Islet precursor cell (in vitro differentiated cells): ENCODE measurements at places on chromosomes 3 and 15.

GRCh38 chr3:183515968-183516851 lies 39.3 kb downstream of the KLHL6 start:
- peak; percentile 19 for DNase-seq

DNA sequence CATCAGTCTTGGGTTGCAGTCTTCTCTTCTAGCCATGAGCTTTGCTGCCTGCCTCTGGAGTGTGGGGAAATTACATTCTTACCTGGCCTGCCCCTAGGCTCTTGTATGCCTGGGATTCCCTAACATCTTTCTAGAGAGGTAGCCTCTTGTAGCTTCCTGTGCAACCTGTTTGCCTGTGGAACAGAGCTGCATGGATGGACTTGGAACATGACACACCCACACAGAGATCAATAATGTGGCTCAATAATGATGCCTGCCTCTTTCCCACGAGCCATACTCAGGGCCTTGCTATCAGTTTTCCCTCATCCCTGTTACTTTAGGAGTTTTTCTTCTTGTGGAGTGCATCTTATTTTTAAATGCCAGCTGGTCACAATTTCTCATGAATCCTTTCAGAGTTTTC lies 11.4 kb downstream of the CHCHD6 start:
- no peak for DNase-seq

GRCh38 chr3:194087280-194087679 lies 48.7 kb upstream of the HES1 start:
- DNase-seq, result no peak

DNA sequence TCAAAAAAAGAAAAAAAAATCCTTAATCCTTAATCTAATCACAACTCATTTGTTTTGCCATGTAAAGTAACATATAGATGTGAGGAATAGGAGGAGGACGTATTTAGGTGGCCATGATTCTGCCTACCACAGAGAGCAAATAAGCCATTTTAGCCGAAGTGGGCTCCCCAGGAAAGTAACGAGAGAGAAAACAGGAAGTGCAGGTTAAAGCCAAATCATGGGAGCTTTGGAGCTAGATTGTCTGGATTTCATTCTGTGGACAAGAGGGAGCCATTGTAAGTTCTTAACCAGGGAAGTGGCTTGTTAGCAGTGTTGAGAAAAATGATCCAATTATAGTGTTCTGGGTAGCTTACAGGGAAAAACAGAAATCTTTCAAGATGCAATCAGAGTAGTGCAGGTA lies 9.4 kb downstream of the TMOD2 start:
- no peak for DNase-seq

- DNase-seq, result no peak
Observed at GRCh38 chr15:69032031-69032430, 17.5 kb downstream of the NOX5 start.

- peak; percentile 29 for DNase-seq
Observed at GRCh38 chr3:14767245-14768051, 51.3 kb upstream of the FGD5 start.

DNA sequence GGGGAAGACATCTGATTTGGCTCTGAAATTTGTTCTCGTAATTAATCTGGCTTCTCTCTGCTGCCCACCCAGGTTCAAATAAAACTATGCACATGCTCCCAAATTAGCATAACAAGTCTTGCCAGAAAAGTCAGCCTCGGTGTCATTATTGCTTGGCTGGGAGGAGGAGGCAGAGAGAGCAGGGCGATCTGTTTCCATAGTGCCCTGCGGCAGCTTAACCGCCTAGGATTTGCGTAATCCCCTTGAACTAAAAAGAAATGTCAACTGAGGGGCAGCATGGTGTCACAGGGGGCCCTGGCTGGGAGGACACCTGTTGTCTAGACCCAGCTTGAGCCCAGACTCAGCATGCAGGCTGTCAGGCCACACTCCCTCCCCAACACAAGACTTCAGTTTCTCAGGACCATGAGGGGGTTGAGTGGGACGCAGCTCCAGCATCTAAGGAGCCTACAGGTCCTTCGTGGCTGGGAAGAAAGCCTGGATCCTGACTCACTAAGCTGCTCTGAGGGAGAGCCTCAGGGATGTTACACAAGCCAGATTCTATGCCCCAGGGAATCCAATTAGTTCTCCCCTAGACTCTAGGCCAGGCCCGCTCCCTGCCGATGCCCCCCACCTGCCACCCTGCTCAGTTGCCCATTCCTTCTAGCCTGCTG lies 17.3 kb downstream of the MRPS11 start:
- DNase-seq, result peak; percentile 82

- DNase-seq, result no peak
Observed at GRCh38 chr3:167166594-167167253, 213.4 kb downstream of the ZBBX start.

DNA sequence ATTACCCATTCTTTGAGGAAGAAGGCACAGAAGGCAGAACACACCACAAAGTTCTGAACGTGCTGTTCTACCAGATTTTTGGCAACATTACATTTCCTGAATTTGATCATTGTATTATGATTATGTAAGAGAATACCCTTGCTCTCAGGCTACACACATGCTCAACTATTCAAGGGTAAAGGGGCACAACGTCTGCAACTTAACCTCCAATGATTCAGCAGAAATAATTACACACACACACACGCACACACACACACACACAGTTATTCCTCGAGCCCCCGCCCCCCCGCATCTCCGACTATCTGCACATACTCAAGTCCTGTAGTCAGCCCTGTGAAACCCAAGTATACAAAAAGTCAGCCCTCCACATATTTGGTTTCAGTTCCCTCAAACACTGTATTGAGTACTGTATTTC lies 26.8 kb downstream of the RPN1 start:
- no peak for DNase-seq

GRCh38 chr15:92116330-92116729 lies 262.8 kb downstream of the SLCO3A1 start:
- DNase-seq, result no peak

- DNase-seq, result no peak
Observed at GRCh38 chr3:124149081-124149480, 157.2 kb upstream of the ROPN1 start.

GRCh38 chr3:128863560-128863959 lies 15.9 kb upstream of the ACAD9 start:
- no peak for DNase-seq

- DNase-seq, result no peak
Observed at GRCh38 chr3:12797124-12797891, 828 bp downstream of the CAND2 start.

DNA sequence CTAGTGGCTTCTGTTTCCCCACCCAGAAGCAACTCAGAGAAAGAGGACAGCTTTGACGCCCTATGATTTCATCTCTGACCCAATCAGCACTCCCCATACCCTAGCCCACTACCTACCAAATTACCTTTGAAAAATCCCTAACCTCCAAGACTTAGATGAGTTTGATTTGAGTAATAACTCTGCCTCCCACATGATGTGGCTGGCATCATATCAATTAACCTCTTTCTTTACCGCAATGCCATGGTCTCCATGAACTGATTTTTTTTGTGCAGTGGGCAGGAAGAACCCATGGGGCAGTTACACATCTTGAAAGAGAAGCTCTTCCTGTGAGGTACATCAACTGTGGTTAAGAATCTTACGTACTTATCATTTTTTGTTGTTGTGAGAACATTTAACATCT lies 25.5 kb upstream of the APOD start:
- DNase-seq, result no peak

DNA sequence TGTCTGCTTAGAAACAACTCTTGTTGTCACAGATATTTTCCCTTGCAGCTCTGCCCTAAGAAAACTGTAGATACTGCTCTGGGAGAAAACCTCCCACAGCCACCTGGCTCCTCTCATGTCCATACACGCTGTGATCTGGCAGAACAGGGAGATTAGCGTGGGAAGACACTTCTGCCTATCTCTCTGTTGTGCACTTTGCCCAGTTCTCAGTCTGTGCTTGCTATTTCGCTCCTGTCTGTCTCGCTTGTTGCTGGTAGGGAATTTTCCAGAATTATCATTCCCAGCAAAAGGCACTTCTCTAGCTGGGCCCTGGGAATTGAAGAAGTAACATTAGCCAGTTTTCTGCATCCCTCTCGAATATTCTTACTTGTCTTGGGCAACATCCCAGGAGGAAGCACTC lies 8.1 kb upstream of the GATM start:
- DNase-seq, result peak; percentile 55

DNA sequence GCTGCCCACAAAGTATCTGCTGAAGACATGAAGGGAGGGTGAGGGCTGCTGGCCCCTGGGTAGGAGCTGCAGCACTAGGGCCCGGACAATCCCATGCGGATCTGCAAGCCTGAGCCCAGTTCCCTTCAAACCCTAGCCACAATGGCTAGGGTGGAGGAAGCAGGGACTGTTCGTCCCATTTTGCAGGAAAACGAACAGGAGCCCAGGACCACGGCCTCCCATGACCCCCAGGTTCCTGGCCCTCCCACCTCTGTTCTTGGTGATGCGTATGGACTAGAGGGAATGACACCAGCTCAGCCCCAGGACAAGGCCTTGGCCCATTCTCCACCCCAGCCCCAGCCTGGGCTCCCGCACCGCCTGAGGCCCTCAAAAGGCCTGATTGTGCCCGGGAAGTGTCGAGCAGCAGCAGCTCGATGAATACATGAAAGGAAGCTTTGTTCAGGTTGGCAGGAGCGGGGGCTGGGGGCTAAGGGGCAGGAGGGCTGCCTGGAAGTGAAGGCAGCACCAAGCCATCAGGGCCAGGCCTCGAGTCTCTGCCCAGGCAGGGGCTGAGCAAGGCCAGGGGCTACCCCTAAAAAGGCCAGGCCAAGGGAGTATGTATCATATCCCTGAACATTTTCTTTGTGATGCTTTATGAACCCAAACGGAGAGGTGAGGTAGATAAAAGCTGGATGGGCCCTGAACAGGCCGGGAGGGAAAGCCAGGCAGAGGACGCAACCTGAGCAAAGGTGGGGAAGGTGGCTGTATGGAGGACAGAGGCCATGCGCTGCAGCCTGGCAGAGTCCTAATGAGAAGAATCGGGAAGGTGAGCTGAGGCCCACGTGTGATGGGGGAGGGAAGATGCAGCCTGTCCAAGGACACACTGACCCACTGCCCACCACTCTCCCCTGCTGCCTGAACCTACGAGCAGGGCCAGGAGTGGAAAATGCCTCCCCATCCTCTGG lies 12.2 kb downstream of the SEMA7A start:
- DNase-seq, result peak; percentile 79

DNA sequence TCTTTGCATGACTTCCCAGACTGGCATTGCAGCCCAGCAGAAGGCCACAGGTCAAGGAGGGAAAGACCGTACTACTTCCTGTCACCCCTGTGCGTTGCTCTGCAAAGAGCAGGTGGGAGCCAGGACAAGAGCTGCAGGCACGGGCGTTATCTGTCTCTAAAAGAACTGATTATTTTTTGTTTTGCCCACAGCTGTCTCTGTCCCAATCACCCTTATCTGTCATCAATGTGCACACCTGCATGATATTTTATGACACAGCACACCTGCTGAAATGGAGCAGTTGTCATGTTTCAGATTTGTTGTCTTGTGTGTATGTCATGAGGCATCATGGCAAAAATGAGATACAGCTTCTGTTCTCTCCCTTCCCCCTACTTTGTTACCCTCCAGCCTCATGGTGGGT lies 58.8 kb downstream of the SLCO3A1 start:
- no peak for DNase-seq

- no peak for DNase-seq
Observed at GRCh38 chr15:39593656-39594445, 13.0 kb downstream of the THBS1 start.

DNA sequence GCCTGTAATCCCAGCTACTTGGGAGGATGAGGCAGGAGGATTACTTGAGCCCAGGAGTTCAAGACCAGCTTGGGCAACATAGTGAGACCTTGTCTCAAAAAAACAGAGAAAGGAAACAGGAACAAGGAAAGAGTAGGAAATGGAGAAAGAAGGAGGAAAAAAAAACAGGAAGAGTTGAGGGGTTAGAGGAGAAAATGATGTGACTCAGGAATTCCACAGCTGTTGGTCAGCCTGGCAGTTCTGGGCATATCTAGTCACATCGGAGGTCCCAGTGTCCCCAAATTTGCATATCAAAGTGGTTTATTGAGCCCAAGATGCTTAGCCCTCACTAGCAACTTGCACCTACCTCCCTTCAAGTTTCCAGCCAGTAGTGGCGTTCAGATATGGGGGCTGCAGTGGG lies 18.8 kb upstream of the JMJD7 start:
- no peak for DNase-seq

DNA sequence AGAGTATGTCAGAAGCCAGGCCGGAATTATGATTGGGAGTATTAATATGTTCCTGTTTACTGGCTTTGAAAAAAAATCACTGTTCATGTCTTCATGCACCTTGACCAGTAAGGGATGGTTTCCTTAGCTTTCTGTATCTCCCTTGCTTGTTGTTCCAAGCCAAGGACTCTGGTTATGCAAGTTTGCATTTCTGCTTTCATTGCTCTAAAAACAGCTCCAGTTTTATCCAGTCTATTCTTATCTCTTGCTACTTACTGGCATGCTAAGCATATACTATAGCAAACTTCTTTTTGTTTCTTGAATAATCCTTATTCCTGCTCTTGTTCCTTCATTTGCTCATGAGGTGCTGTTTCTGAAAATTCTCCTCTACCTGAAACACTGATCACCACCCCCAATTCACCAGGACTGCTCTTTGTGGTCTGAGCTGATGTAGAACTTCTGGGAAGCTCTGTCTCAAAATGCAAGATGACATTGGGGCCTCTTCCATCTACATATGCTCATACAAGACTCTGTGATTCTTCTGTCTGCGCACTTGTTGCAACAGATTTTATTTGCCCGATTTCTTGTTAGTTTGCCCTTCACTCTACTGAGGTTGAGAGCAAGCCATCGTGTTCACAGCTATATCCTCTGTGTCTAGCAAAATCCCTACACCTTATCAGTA lies 173.0 kb downstream of the EBLN2 start:
- DNase-seq, result no peak

DNA sequence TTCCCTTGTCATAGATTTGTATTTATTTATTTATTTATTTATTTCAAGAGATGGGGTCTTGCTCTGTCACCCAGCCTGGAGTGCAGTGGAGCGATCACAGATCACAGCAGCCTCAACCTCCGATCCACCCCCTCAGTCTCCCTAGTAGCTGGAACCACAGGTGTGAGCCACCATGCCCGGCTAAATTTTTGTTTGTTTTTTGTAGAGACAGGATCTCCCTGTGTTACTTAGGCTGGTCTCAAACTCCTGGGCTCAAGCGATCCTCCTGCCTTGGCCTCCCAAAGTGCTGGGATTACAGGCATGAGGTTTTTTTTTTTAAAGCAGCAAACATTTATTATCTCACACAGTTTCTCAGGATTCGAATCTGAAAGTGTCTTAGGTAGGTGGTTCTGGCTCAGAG lies 2.5 kb downstream of the TTBK2 start:
- no peak for DNase-seq

DNA sequence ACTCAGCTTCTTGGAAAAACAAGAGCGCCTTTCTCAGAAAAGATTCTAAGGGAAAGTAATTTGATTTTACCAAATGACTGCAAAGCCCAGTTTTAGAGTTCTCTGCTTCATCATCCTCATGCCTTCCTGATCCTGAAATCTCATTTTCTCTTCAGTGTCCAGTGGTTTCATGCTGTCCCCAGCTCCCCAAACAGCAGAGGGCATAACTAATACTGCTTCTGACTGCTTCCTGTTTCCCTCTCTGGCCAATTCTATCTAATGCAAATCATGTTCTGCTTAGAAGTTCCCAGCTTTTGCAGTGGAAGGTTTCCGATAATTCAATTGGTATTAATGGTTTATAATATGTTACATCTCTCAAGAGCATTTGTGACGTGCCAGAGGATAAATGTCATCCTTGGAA lies 161.1 kb downstream of the CLSTN2 start:
- DNase-seq, result no peak

GRCh38 chr15:94414916-94415315 lies 183.6 kb downstream of the MCTP2 start:
- peak; percentile 55 for DNase-seq

GRCh38 chr3:58573640-58574039 lies 3.6 kb downstream of the FAM107A start:
- no peak for DNase-seq

GRCh38 chr3:3227640-3228039 lies 48.1 kb upstream of the CRBN start:
- no peak for DNase-seq
